Putamen (tissue), 1 donor: ENCODE measurements at places on chromosomes 4 and X.

DNA sequence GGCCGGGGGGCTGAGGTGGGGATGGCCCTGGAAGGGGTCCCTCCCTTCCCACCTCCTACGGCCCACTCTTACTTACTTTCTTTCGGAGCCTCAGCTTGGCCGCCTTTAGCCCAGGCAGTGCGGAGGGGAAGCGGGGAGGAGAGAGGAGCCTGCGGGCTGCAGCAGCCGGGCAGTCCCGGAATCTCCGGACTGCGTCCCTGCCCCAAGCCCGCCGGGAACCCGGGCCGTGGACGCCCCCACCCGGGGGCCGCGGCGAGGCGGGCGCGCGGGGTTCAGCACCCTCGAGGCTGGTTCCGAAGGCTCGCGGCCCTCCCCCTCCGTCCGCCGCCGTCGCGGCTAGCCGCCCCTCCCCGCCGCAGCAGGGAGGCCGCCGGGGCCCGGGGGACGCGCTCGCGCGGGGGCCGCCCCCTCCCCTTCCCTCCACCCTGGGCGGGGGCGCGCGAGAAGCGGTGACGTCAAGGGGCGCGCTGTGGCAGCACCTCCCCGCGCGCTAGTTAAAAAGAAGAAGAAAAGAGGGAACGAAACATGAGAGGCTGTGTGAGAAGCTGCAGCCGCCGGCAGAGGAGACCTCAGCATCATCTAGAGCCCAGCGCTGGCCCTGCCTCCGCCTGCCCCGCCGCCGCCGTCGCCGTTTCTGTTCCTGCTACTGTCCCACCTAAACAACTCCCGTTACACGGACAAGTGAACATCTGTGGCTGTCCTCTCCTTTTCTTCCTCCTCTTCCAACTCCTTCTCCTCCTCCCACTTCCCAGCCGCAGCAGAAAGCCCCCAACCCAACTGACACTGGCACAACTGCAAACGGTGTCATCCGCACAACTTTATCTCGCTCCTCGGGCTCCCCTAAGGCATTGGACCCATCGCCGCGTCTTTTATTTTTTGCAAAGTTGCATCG lies at the start of gene HHIP:
HHIP (plus strand) TSS at position 526 of the 892 bp plus-strand sequence. CDS start 520 bp downstream, outside the sequence.
- peak; percentile 86 for DNase-seq

- no peak for DNase-seq
Observed at GRCh38 chr4:141636771-141637460, 533 bp downstream of the IL15 start.

DNA sequence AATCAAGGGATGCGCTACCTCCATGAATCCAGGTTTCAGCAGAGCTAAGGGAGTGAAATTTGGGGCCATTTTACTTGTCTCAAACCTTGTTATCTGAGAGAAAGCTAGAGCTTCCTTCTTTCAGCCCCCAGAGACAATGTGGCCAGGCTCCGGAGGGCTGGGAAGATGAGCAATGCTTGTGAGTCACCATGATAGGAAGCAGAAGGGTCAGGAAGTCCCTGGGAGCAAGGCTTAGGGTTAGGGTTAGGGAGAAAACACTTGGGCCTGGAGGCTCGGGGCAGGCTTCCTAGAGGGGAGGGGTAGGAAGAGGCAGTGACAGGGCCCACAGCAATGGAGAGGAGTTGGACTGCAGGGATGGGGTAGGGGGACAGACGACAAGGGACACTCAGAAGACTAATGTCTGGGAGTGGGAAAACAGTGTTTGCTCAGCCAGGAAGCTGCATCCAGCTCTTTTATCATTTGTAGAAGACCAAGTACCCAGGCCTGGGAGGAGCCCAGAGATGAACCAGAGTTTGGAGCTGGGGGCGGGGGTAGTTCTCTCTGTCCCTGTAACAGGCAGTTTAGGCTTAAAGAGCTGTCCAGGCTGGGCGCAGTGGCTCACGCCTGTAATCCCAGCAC lies 16.4 kb upstream of the PORCN start:
- no peak for DNase-seq

DNA sequence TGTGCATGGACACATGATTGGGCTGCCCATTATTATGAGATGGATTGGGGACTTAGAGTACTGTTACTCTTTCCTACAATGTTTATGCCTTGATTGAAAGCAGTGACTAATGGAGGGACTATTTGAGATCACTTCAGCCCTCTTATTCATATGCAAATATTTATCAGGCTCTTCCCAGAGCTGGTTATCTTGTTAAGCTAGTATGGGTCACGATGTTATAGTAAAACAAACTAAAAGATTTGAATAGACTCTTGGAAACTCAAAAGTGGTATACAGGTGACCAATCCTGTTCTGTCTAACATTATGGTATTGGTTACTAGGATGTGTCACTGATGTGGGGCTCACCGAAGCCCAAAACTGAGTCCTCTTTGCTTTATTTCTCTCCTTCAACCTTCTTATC lies 306.2 kb upstream of the CASK start:
- no peak for DNase-seq

- no peak for DNase-seq
Observed at GRCh38 chr4:110454441-110454840, 21.5 kb upstream of the ENPEP start.

GRCh38 chrX:48165241-48165640 lies 31.4 kb downstream of the SSX5 start:
- no peak for DNase-seq

GRCh38 chrX:154605566-154605965 lies 13.5 kb downstream of the CTAG1B start:
- no peak for DNase-seq

DNA sequence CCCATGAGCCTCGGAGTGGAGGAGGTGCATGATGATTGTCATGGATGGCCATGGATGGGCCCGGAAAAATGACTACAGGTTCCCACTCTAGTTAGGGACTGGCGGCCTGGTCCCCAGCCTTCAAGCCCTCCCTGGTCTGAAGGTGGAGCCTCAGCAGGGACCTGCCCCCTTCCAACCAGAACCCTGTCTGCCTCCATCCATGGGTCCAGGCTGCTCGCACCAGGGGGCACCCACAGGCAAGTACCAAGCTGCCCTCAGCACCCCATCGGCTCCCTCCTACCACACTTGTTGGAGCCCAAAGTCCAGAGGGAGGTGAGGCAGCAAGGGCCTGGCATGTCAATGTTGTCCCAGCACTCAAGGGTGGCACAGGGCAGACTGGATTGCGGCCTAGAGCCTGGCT lies 2468.6 kb downstream of the PCDH7 start:
- DNase-seq = no peak

DNA sequence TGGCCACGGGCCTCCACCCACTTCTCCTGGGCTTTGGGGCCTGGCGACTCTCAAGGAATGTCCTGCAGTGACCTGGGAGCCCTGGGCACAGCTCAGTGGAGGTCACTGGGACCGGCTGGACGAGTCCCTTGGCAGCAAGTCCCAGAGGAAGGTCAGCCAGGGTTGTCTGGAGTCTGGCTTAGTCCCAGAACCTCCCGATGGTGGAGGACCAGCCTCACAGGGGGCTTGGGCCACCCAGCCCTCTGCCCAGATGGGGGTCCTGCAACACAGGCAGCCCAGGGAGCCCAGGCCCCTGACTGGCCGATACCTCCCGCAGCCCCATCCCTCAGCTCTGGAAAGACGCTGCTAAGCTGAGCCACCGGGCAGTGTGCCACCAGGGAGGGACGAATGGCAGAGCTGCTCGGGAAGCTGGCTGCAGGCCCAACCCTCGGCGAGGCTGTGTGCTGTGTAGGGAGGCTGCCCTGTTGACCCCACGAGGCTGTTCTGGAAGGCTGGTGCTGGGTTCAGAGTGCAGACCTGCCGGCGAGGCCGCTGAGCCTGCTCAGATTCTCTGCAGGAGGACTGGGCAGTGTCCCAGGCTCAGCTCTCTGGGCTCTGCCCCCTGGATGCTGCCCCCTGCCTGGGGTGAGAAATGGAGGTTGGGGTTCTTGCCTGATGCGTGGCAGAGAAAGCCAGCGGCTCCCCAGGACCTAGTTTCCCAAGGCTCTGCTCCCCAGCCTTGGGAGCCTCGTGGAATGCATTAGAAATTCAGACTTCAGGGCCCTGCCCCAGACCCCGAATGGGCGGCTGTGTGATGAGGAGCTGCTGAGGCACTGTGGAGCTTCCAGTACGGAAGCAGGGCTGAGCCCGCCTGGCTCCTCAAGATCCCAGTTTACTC lies 61.7 kb downstream of the ADRA2C start:
- DNase-seq = no peak

DNA sequence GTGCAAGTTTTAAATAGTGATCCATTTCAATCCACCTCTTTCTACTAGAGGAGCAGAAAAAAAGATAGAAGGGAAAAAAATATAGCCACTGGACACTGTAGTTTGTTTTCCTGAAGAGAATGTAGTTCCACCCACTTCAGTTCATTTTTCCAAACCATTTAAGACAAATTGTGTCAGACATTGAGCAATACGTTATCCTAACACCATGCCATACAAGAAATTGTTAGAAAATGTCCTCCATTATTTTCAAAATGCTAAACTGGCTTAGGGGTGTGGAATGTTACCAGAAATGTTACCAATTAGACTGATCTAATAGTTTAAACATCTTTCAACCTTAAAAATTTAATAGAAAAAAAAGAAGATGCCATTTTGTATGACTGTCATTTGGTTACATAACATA lies 48.6 kb upstream of the ETNPPL start:
- no peak for DNase-seq

- DNase-seq = no peak
Observed at GRCh38 chr4:48173056-48173991, 39.3 kb upstream of the TXK start.

DNA sequence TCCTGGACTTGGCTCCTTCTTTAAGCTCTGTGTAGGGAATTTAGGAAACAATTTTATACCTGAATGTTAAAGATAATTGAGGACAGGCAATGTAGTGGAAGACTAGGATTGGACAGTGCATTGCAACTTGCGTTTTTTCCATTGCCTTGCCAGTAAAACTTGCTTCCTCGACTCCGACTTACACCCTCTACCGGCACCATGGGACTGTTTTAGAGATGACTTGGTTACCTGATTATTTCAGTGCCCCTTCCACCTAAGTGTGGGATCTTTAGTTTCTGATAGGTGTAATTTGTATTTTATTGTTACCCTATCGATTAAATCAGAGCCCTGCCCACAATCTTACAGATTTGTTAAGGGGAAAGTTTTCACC lies 1.2 kb downstream of the PRPS1 start:
- no peak for DNase-seq

GRCh38 chrX:134782796-134783195 lies 124.5 kb upstream of the PLAC1 start:
- no peak for DNase-seq

- DNase-seq = peak; percentile 24
Observed at GRCh38 chr4:163554870-163555465, 60.5 kb downstream of the TMA16 start.

- peak; percentile 37 for DNase-seq
Observed at GRCh38 chr4:76430519-76431388, 4.3 kb upstream of the SHROOM3 start.

DNA sequence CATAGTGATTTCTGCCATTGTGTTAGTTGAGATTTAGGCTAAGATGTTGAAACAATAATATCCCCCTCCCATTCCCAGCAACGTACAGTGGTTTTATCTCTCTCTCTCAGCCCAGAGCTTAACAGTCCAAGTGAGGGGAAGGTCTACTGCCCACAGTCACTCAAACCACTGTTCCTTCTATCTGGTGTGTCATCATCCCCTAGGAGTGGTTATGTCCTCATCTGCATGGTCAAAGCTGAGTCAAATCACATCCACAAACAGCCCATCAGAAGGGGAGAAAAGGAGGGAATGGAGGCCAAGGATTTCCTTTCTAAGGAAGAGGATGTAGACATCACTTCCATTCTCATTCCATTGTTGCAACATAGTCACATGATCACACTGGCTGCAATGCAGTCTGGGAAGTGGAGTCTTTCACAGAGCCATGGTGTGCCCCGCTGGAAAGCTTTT lies 42.8 kb upstream of the CHRNA9 start:
- no peak for DNase-seq

DNA sequence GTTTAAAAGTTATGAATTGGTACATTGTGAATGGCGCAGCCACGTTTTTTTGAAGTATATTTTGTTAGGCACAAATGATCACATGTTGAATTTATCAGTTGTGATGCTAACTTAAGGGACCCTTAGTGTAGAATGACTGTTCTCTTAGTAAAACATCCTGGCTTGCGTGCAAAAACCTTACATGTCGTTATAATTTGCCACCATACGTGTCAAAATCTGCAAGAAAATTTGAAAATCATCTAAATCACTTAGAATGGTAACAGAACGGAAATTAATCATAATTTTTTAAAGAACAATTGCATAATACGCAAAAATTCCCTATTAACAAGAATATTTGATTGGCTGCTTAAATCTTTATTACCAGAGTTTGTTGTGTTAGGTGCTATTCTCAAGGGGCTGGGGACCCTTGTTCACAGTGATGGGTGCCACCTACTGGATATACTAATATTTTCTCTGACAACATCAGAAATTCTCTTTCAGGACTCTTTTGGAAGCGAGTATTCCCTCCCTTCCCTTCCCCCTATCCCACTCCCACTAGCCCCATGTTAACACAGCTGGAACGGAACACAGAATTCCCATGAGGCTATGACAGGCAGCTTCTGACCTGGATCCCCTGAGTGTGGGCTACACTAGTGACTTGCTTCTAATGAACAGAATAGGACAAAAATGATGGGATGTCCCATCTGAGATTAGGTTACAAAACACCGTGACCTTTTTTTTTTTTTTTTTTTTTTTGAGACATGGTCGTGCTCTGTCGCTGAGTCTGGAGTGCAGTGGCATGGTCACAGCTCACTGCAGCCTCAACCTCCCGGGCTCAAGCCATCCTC lies 71.8 kb downstream of the SUPT20HL2 start:
- DNase-seq = peak; percentile 18

GRCh38 chr4:35818520-35818919 lies 425.8 kb downstream of the ARAP2 start:
- no peak for DNase-seq

DNA sequence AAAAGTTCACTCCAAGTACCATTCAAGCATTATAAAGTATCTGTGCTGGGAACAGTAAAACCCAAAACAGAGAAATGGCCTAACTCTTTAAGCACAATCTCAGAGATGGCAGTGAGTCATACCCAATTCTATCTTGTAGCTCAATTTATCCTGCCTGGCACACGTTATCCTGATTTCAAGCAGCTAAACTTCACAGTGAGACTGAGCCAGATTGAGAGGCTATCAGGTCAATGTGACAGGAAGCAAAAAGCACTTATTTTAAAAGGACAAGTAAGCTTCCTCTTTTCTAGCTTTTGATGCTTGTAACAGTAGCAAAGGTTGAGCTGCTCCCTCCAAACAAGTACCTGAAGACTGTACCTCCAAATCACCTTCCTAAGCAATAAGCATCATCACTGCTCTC lies 324.9 kb downstream of the NAF1 start:
- no peak for DNase-seq

- no peak for DNase-seq
Observed at GRCh38 chr4:1232661-1233621, 16.0 kb downstream of the CTBP1 start.

GRCh38 chr4:15348236-15348635 lies 79.6 kb upstream of the C1QTNF7 start:
- no peak for DNase-seq

DNA sequence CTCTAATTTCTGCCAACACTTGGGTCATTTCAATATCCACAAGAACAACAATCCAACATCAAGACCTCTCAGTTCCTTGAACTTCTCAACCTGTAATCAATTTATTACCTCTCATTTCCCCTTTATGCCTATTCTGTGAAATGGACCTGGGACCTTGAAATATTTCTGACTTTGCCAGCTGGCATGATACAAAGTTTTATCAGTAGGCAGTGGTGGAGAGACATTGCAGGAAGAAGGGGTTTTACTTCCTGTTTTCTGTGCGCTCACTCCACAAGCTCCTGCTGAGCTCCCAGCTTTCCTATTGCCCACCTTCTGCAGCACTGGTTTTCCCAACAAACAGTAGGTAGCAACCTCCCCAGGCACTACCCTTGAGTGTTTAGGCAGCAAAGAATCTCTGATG lies 3.5 kb upstream of the ARHGEF6 start:
- DNase-seq = no peak
